HepG2 (cell line): ENCODE measurements at places on chromosomes 2 and 18. TPM values are rescaled to one million over a fixed set of nuclear protein-coding genes. Genes with fewer than 3 reads are reported as not detected.

DNA sequence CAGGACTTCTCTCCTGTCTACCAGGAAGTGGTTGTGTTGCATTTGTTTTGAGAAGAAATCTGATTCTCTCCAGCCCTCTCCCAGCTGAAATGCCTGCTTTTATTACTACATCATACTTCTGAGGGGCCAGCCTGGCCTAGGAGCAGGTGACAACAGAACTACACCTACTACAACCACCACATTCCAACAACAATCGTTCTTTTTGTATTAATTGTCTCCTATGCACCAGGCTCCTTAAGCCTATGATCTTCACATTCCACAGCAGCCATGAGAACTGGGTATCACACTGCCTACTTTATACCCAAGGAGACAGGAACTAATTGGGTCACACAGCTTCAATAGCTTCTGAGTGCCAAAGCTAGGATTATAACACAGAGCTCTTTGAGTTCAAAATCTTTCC, 167.7 kb downstream of the TDRD15 start:
- H3K27ac ChIP-seq: no peak overlapping the region
- DNase-seq: no peak
- H3K36me3 ChIP-seq: no peaks in the 10 kb centered on the region
- H3K27me3 ChIP-seq: no peaks in the 10 kb centered on the region
- no peak overlapping the region for H3K4me3 ChIP-seq

DNA sequence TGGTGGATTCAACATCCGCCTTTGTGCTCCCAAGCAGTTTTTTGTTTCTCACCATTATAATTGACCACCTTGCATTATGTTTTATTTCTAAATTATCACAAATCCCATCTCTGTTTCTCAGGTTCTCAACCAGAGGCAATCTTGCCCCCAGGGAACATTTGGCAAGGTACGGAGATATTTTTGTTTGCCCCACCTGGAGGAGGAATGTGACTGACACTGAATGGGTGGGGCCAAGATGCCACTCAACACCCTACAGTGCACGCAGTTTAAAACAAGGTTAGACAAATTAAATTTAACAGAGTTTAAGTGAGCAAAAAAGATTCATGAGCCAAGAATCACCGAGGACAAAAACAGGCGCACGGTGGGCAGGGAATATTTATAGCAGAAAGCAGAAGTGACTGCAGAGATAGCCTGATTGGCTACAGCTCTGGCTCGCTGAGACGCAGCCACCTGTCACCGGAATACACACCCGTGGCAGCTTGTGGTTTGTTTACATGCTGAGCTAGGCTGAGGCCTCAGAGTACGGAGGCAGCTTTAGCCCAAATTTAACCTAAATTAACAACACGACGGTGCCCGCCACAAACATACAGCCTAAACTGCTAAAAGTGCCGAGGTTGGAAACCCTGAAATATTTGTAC, 150.0 kb upstream of the ALKAL2 start:
- H3K4me3 ChIP-seq: no peak overlapping the region
- no peaks in the 10 kb centered on the region for H3K4me1 ChIP-seq
- H3K27ac ChIP-seq: no peak overlapping the region
- H3K27me3 ChIP-seq: peaks cover 34% of the 10 kb centered on the region

Gene FBXO41
- 3.0 and 4.2 TPM in 2 replicates for total RNA-seq

GRCh38 chr2:170815746-170816503, 762 bp upstream of the GAD1 start:
- H3K27me3 ChIP-seq: peaks cover 23% of the 10 kb centered on the region
- H3K4me3 ChIP-seq: peak overlapping the region; percentile 74
- H3K27ac ChIP-seq: no peak overlapping the region
- no peaks in the 10 kb centered on the region for H3K36me3 ChIP-seq
- DNase-seq: peak; percentile 68

DNA sequence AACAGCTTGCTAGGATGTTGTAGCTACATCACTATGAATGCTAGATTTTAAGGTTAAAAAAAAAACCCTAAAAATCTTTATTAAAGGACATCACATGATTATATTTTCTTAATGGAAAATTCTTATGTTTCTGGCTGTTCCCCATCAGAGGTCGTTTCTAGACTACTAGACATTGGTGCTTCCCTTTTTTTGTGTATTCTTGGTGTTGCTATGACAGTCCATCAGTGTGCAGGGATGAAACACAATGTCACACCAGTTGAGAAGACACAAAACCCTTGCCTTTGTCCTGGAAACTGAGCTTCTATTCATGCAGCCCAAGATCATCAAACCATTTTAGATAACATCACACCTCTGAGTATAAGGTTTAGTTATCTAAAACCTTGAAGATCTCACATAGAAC, 19.9 kb upstream of the TMEM131 start:
- no peak for DNase-seq
- no peaks in the 10 kb centered on the region for H3K36me3 ChIP-seq
- peaks cover 20% of the 10 kb centered on the region for H3K4me1 ChIP-seq
- H3K27ac ChIP-seq: no peak overlapping the region
- no peak overlapping the region for H3K4me3 ChIP-seq

DNA sequence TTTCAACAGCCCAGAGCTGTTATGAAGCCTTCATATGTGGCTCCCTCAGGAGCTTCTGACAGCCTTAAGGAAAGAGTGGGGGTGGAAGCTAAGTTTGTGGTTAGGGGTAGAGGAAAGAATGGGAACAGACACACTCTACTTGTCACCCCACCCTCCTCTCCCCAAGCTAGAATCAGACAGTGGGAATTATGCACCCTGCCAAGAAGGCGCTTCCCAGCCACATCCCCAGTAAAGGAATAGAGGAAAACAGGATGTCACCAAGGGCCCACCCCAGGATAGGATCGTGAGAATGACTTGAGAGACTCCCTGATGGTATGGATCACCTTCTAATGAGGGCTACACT, 32.4 kb upstream of the EML4 start:
- H3K27me3 ChIP-seq: no peaks in the 10 kb centered on the region
- peaks cover 100% of the 10 kb centered on the region for H3K4me1 ChIP-seq
- H3K4me3 ChIP-seq: no peak overlapping the region
- peak overlapping the region; percentile 86 for H3K27ac ChIP-seq

Gene DHRS9
- not detected in 2 replicates for total RNA-seq

Gene TFPI
- total RNA-seq: 161 and 301 TPM in 2 replicates

GRCh38 chr2:168819829-168820489, 17.5 kb downstream of the NOSTRIN start:
- no peak overlapping the region for H3K4me3 ChIP-seq
- no peaks in the 10 kb centered on the region for H3K27me3 ChIP-seq
- no peaks in the 10 kb centered on the region for H3K36me3 ChIP-seq
- H3K4me1 ChIP-seq: peaks cover 11% of the 10 kb centered on the region

DNA sequence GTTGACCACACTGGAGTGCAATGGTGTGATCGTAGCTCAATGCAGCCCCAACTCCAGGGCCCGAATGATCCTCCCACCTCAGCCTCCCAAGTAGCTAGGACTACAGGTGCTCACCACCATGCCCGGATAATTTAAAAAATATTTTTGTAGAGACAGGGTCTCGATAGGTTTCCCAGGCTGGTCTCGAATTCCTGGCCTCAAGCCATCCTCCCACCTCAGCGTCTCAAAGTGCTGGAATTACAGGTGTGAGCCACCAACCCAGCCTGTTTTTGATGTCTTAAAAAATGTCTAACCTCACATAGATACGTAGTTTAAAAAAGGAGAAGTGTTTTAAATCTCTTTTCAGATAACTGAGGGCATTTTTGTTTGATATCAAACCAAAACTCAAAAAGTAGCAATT, 37.6 kb downstream of the IMPA2 start:
- H3K27me3 ChIP-seq: no peaks in the 10 kb centered on the region
- no peak overlapping the region for H3K27ac ChIP-seq
- H3K4me1 ChIP-seq: peaks cover 13% of the 10 kb centered on the region
- H3K4me3 ChIP-seq: no peak overlapping the region
- peaks cover 43% of the 10 kb centered on the region; the same call in 2 of the 3 replicates for H3K36me3 ChIP-seq
- DNase-seq: no peak

DNA sequence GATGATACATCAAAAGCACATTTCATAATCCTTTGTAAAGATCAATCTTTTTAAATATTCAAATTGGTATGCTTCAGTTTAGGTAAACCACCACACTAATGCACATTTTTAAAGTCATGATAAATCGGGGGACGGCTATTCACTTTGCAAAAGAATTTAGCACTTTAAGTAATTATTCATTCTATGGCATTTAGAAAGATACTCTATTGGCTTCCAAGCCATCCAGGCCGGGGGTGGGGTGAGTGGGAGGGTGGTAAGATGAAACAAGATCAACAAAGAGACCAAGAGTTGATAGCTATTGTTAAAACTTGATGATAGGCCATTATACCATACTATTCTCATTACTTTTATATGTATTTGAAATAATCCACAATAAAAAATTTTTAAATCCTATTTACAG, 41.0 kb downstream of the EPG5 start:
- no peaks in the 10 kb centered on the region for H3K27me3 ChIP-seq
- H3K27ac ChIP-seq: no peak overlapping the region
- peaks cover 10% of the 10 kb centered on the region for H3K36me3 ChIP-seq
- no peak overlapping the region for H3K4me3 ChIP-seq

Gene SULT1C4
- 1.3 and 2.6 TPM in 2 replicates for total RNA-seq

GRCh38 chr18:13211534-13211933, 7.0 kb upstream of the LDLRAD4 start:
- no peak for DNase-seq
- peaks cover 32% of the 10 kb centered on the region for H3K4me1 ChIP-seq
- peaks cover 21% of the 10 kb centered on the region; the same call in 2 of the 3 replicates for H3K27me3 ChIP-seq
- H3K36me3 ChIP-seq: no peaks in the 10 kb centered on the region

DNA sequence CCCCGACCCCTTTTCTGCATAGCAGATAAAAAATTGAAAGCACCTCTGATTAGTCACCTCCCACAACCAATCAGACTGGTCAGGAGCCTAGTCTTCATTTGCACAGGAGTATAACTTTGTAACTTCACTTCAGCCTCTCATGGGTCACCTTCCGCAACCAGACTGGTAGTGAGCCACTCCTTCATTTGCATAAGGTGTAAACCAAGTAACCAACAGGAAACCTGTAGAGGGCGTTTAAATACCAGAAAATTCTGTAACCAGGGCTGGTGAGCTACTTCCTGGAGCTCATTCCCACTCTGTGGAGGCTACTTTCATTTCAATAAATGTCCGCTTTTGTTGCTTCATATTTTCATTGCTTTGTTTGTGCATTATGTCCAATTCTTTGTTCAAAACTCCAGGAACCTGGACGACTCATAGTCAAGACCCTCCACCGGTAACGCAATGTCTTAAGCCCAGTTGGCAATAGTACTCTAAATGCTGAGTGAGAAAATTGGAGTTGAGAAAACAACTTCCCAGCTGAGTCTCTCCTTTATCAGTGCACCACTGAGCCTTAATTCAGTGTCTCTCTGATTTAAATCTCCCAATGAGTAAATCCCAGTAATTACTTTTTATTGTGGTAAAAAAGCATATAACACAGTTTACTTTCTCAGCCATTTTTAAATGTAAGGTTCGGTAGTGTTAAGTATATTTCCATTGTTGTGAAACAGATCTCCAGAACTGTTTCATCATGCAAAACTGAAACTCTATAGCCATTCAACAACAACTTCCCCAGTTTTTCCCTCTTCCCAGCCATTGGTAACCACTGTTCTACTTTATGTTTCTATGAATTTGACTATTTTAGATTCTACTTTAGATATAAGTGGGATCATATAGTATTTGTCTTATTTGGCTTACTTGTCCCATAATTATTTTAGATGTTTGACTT, 392.7 kb upstream of the SLC8A1 start:
- no peaks in the 10 kb centered on the region for H3K36me3 ChIP-seq
- no peak overlapping the region for H3K4me3 ChIP-seq
- no peak overlapping the region for H3K27ac ChIP-seq
- H3K4me1 ChIP-seq: no peaks in the 10 kb centered on the region
- peak; percentile 41 for DNase-seq

DNA sequence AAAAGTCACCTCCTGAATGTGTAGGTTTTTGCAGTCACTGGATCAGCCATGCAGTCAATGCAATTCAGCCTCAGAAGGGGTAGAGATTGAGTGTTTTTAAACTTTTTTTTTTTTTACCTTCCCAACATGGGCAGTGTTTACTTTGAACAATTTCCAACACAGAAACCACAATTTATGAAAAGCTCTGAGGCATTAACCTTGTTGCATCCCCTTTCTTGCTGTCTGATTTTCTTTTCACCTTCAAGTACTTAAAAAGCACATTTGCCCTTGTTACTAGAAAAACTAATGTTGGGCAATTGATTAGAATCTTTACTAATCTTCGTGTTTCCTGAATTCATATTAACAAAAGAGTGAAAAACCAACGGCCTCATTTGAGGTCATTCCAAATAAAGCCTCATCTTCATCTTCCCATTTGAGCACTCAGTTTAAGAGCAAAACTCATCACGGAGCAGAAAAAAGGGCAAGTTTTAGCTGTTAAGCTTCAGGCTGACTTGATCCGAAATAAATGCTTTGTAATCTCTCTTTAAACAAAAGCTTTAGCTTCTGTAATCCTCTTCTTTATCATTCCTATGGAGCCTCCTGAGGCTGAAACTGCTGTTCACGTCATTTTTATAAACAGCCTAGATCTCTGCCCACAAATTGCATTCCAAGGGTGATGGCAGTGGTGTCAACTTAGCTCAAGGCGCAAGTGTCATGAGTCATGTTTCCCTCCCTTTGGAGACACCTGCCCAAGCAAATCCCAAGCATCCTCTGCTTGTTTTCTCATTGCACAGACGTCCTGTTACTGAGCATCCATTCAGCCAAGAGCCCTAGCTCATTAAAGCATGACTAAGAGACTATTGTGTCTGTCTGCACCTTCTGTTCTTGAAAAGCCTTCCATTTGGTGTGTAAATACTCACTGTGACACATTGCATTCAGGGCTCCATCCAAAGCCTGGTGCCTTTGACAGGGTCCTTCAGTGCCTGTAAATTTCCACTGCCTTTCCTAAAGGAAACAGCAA, 107.7 kb downstream of the HNMT start:
- no peak overlapping the region for H3K27ac ChIP-seq
- no peak overlapping the region for H3K4me3 ChIP-seq
- no peaks in the 10 kb centered on the region for H3K27me3 ChIP-seq
- DNase-seq: peak; percentile 39
- peaks cover 29% of the 10 kb centered on the region for H3K4me1 ChIP-seq
- no peaks in the 10 kb centered on the region for H3K36me3 ChIP-seq
